ENCODE measurements at places on chromosomes 16 and 17. TPM values are rescaled to one million over a fixed set of nuclear protein-coding genes. Genes with fewer than 3 reads are reported as not detected.

- no peak for DNase-seq
These were observed 162.5 kb downstream of the TRIM37 start for GRCh38 chr17:58944166-58944565.

- no peak for DNase-seq
These were observed 8.1 kb downstream of the SLC5A11 start for GRCh38 chr16:24853830-24854229.

- DNase-seq: no peak
These were observed 380 bp downstream of the HS3ST3A1 start for GRCh38 chr17:13601322-13601775.

DNA sequence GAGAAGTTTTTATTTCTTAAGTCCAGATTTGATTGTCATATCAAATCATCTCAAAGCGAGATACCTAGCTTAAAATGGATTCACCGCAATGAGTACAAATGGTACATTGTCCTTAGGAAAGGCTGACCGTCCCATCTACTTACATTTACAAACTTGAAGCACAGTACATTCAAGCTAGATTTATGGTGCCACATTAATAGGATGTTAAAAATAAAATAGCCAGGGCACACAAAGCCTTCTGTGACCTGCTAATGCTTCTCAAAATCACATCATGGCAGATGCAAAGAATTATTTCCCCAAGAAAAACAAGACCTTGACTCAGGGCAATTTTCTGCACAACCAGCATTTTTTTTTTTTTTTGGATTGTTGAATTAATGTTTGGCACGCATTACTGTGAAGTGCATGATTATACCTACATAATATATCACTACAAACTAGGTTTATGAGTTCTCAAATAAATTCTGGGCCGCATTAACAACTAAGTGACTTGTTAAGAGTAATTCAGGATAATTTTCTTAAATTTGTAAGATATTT, 25.3 kb downstream of the CACNG1 start:
- DNase-seq: no peak

GRCh38 chr16:13435415-13435814, 484.5 kb upstream of the ERCC4 start:
- no peak for DNase-seq

DNA sequence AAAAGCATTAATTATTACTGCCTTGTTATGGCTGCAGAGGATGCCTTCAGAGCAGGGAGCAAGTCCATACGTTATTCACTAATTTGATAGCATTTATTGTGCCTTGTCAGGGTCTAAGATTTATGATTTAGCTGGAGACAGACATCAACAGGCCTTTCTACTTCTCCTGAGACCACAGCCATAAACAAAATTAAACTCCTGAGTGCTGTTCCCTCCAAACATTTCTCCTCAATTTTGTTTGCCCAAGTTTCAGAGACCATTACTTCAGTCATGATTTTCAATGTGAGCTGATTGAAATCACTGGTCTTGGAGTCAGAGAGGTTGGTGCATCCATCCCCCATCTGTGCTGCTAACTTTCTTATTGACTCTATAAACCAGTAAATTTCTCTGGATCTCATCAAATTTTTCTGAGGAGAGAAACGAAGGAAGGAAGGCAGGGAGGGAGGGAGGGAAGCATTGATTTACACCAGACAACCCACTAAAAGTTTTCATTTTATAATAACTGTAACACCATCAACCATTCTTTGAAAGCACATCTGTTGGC, 423.6 kb upstream of the CDH11 start:
- DNase-seq: no peak

GRCh38 chr16:47065766-47066688, 77.7 kb downstream of the NETO2 start:
- no peak for DNase-seq

DNA sequence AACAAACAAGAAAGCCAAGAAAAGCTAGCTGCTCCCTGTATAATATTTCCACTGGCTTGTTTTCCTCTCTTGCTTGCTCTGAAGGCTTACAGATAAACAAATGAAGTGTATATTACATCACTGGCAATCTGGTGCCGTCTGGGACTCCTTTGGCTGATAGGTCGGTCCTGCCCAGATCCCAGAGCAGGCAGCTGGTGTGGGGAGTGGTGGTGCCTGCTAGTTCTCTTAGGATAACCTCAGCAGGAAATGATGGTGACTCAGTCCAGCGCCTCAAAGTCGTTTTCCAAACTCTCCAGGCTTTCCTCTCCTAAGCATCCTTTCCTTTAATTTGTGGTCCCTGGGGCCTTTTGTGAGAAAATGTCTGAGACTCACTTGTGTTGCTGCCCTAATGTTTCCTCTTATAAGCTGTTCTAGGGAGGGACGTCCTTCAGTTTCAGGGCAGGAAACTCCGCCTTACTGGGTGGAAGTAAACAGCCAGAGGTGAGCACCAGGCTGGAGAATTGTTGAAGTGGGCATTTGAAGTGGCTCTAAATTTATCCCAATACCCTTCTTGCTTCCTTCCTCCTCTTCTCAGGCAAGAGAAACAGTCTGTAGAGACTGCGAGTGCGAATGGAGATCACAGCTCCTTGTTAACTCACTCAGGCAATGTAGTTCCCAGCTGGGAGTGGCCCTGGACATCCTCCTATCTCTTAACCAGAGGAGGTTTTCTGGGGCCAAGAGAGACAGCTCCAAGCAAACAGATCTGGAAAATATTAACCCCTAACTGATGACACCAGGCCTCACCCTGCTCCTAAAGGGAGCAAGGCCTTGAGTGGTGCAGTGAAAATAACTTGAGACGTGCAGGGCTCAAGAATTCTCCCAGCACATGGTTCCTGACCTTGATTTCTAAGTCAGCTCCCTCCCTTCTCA, 34.9 kb downstream of the CD300LF start:
- DNase-seq: no peak

- DNase-seq: no peak
These were observed 21.0 kb downstream of the ADGRG5 start for GRCh38 chr16:57563487-57563750.

GRCh38 chr16:11550791-11551498, 35.8 kb downstream of the LITAF start:
- no peak for DNase-seq

- no peak for DNase-seq
These were observed 13.0 kb downstream of the CETP start for GRCh38 chr16:56974549-56975300.

GRCh38 chr17:81039854-81040758, 5.2 kb downstream of the BAIAP2 start:
- no peak for DNase-seq

DNA sequence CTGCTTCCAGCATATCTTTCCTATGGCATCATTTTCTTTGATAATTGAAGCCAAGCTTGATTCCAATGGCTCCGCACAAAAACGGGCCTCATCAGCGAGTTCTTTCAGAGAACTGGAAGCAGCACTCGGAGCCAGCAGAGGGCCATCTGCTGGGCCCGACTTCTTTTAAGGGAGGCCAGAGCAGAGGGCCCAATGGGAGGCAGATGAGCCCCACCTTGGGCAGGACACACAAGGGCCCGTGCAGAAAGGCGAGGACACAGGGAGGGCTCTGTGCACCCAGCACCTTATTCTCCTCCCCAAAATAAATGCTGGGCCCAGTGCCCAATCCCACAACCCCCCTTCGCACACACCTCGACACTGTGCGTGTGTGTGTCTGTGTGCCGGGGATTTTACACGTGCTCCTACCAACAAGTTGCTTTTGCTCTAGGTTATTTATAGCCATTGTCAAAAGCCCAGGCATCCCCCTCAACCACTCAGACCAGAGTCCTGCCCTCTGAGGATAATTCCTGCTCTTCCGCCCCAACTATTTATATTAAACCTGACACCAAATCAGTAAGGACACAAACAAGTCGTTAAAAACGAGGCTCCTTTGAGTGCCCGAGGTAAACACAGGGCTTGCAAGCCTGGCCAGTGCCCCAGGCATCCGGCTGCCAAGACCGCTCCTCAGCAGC, 6.8 kb downstream of the AXIN2 start:
- no peak for DNase-seq

DNA sequence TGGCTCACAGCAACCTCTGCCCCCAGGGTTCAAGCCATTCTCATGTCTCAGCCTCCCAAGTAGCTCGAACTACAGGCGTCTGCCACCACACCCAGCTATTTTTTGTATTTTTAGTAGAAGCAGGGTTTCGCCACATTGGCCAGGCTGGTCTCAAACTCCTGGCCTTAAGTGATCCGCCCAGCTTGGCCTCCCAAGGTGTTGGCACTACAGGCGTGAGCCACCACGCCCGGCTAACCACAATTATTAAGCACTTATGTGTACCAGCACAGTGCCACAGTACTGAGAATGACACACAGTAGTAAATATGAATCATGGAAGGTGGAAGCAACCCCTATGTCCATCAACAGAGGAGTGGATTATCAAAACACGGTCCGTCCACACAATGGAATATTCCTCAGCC, 49.8 kb downstream of the COTL1 start:
- no peak for DNase-seq

- DNase-seq: no peak
These were observed 88.5 kb downstream of the ZFHX3 start for GRCh38 chr16:72959301-72959996.

DNA sequence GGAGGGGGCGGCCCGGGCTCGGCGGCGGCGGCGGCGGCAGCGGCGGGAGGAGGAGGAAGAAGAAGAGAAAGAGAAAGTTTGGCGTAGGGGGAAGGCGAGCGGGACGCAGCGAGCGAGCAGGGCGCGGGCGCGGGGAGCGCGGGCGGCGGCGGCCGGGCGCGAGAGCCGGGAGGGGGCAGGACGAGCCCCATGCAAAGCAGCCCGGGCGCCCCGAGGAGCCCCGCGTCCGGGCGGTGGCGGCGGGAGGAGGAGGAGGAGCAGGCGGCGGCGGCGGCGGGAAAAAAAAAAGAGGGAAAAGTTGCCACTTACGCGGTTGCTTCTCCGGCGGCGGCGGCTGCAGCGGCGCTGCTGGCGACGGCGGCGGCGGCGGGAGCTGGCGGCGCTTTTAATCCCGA, 10.3 kb upstream of the ZFHX3 start:
- no peak for DNase-seq

DNA sequence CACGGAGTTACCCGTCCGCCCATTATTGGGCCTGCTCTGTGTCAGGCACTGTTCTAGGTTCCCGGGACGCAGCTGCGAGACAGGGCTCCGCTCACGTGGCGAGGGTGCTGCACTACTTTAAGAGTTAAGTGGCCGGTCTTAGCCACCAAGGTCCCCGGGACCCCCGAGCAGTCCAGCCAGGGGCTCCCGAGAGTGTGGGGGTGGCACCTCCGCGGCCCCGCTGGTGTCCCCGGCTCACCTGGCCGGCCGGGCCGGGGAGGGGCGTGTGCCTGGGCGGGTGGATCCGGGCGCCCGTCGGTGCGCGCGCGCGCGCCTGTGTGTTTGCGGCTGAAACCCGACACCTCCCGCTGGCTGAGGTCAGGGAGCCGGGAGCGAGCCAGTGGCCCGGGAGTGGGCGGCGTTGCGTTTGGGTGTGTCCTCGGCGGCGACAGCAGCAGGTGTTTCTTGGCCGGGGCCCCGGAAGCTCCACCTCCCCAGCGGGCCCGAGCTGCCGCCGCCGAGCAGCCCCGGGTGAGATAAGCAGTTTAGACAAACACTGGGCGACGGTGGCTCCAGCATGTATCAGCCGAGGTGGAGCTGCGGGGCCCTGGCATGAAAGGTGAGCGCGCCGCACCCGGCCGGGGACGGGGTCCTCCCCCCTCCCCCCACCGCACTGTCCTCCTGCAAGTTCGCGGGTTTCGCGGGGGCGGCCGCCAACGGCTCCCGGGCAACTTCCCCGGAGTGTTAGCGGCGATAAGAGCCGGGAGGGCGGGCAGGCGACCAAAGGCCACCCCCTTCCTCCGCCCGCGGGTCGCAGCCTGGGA, at the start of gene GSE1:
Gene GSE1, plus strand, starts transcription at position 522 of the 803 bp plus-strand sequence. Its CDS starts 70 bp downstream, at position 592.
- DNase-seq: no peak

DNA sequence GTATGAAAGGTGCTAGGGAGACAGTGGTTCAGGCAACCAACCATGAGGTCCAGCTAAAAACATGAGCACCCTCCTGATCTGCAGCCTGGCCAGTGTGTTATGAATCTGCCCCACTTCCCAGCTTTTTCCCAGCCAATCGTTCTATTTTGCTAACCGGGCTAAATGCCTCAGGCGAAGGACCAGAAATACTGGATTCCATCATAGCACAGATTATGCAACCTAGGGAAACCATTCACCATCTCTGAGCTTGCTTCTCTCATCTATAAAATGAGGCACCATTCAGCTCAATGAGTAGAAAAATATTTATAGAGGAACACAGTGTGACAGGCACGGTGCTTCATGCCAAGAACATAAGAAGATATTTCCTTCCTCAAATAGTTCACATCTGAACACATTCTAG, 45.2 kb upstream of the NUDT7 start:
- DNase-seq: no peak

GRCh38 chr16:28133666-28134065, 70.2 kb upstream of the GSG1L start:
- no peak for DNase-seq

- no peak for DNase-seq
These were observed 202.3 kb downstream of the RAB11FIP4 start for GRCh38 chr17:31593806-31594205.

GRCh38 chr17:55201308-55201932, 63.3 kb upstream of the HLF start:
- no peak for DNase-seq

The HOXB4 gene
- polyA plus RNA-seq: 7.8 TPM

The HS3ST2 gene
- 0.06 TPM for polyA plus RNA-seq

The HOXB5 gene
- polyA plus RNA-seq: 20.4 TPM

The LDHD gene
- 4.9 TPM for polyA plus RNA-seq

The KRTAP1-5 gene
- polyA plus RNA-seq: not detected

The CD79B gene
- 2.8 TPM for polyA plus RNA-seq

The CEP112 gene
- 17.7 TPM for polyA plus RNA-seq

The KCNH4 gene
- polyA plus RNA-seq: not detected

The PEMT gene
- polyA plus RNA-seq: 25.2 TPM

The IGSF6 gene
- 2.8 TPM for polyA plus RNA-seq

The TP53TG3 gene
- polyA plus RNA-seq: not detected

The CA7 gene
- 0.11 TPM for polyA plus RNA-seq

The EPN3 gene
- 9.8 TPM for polyA plus RNA-seq

The STH gene
- polyA plus RNA-seq: not detected

The DHODH gene
- 13.7 TPM for polyA plus RNA-seq
